ENCODE measurements at places on chromosomes 16 and 17.

- peak; percentile 32 for DNase-seq
These were observed 346.0 kb downstream of the GRIN2A start for GRCh38 chr16:9836118-9836736.

GRCh38 chr16:8935989-8936388, 27.7 kb downstream of the USP7 start:
- DNase-seq, result no peak

DNA sequence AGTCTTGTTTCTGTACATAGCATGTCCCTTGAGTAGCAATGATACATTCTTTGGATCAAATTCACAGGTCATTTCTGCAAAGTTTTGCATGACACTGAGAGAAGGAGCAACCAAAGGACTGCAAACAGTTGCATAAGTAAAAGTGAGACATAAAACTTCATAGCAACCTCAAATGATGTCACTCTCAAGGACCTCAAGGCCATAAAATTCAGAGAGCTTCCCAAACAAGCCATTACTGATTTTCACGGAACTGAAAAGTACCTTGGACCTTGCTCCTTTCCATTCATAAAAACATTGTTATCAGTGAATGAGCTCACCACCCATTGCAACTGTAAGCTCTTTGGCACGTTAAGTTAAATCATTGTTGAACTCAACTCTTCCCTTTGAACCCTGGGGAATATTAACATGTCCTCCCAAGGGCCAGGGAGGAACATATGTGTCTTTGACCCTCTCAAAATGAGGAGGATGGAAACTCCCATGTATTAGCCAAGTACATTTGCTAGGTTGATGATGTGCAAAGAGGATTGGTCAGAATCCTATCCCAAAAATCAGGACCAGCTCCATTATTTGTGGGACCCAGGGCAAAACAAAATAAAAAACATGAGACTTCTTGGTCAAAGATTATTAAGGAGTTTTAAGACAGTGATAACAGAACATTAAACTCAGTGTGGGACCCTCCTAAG, 275.0 kb upstream of the DYNLRB2 start:
- no peak for DNase-seq

DNA sequence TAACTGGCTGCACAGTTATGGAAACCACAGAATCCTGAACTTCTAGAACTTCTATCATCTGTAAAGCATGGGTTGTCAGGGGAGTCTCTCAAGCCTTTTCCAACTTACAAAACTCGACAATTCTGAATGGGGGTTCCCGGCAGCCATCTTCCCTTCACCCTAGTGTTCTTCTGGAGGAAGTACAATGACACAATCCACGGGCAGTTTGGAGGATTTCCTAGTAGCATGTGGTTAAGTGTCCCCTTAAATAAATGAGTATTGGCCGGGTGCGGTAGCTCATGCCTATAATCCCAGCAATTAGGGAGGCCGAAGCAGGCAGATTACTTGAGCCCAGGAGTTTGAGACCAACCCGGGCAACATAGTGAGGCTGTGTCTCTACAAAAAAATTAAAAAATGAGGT, 2.1 kb downstream of the SLC16A6 start:
- no peak for DNase-seq

GRCh38 chr17:31917065-31917529, 15.6 kb upstream of the UTP6 start:
- DNase-seq, result no peak

- no peak for DNase-seq
These were observed 33.4 kb downstream of the SNX29 start for GRCh38 chr16:12009922-12010321.

DNA sequence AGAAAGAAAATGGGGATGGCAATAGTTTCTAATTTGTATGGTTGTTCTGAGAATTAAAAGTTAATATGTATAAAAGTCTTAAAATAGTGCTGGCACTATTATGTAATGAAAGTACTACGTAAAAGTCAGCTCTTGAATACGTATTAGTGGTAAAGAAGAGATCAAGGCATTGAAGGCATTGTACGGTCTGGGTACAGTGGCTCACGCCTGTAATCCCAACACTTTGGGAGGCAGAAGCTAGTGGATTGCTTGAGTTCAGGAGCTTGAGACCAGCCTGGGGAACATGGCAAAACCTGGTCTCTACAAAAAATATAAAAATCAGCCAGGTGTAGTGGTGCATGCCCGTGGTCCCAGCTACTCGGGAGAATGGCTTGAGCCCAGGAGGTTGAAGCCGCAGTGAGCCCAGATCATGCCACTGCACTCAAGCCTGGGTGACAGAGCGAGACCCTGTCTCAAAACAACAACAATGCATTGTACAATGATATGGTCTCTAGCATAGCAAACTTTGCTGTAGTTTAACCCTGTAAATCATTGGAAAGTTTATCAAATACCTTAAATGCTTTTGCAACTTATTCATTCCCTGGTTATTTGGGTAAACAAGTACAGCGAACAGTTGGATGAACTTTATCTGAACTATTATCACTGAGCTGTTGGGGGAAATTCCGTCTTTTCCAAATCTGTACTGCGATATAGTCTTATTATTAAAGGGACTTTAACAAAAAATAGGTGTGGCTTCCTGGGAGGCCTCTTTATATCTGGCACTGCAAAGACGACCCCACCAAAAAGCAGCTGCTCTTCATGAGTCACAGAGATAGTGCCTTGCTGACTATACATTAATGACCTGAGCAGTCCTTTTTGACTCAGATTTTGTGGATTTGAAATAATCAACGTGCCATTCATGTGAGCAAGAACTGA, 73.6 kb downstream of the GPRC5B start:
- DNase-seq, result peak; percentile 46

DNA sequence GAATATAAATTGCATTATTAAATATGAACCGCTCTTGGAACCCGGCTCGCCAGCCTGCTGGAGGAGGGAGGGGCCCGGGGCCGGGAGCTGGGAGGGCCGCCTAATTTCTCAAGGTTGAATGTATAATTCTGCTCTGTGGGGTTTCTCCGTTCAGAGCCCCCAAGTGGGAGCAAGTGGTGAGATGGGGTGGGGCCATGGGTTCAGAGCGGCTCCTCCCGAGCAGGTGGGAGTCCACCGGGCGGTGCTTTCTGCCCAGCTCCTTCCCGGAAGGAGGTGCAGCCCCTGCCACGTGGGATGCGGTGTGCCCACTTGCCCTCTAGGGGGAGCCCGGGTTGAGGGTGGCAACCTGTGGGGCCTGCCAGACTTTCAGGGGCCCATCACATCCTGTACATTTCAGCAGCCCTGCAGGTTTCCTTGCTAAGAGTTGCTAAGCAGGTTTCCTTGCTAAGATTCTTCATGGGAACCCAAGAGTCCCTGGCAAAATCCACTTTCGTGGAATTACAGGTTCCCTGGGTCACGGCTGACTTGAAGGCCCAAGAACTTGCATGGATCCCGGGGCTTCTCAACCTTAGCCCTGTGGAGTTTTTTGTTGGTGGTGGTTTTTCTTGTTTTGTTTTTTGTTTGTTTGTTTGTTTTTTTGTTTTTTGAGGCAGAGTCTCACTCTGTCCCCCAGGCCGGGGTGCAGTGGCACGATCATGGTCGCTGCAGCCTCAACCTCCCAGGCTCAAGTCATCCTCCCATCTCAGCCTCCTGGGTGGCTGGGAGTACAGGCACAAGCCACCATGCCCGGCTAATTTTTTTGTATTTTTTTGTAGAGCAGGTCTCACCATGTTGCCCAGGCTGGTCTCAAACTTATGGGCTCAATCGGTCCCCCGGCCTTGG, 196.7 kb upstream of the GSE1 start:
- DNase-seq, result no peak

DNA sequence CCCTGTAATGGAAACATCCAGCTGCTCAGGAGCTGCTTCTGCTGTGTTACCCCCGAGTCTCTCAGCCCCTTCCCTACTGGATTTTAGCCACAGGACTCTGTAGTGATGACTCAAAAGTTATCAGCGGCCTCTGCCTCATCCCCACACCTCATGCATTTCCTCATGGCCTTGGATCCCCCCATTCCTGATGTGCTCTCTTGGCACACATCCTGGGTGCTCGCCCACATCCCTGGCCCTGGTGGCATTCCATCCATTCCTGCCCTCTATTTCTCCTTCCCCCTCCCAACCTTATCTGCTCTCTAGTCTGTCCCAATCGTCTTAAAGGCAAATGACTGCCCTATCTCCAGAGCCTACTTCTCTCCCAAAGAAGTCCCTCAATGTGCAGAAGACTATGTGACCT, 24.6 kb downstream of the MARF1 start:
- DNase-seq, result no peak

DNA sequence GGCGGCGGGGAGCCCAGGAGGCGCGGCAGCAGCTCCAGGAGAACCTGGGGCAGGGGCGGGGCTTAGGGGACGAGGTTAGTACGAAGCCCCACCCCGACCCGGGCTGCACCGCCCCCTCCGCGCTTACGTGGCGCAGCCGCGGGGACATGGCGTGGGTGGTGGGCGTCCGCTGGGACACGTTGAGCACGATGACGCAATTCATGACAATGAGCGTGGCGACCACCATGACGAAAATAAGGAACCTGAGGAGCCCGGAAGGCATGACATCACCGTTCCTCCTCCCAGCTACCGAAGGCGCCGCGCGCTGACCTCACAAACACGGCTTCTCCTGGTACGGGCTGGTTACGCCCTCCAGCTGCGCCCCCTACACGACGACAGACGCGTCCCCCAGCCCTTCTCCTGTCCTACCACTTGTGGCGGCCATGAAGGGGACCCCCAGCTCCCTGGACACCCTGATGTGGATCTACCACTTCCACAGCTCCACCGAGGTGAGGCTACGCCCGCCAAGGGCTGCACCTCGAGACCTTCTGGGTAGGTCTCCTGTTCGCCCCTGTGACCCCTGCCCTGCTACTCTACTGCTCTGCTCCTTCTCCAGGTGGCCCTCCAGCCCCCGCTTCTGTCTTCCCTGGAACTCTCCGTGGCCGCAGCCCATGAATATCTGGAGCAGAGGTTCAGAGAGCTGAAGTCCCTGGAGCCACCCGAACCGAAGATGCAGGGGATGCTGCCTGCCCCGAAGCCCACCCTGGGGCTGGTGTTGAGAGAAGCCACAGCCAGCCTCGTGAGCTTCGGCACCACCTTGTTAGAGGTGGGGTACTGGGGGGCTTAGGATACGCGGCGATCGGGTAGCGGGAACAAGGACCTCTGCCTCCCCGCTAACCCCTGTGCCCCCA, at the start of gene C17orf107:
C17orf107 (plus strand) TSS at position 196 of the 890 bp plus-strand sequence; CDS start at position 423, 227 bp downstream.
- DNase-seq, result peak; percentile 23

Measured in astrocyte of the cerebellum (primary cell).